ENCODE measurements at places on chromosomes 6 and 20.

DNA sequence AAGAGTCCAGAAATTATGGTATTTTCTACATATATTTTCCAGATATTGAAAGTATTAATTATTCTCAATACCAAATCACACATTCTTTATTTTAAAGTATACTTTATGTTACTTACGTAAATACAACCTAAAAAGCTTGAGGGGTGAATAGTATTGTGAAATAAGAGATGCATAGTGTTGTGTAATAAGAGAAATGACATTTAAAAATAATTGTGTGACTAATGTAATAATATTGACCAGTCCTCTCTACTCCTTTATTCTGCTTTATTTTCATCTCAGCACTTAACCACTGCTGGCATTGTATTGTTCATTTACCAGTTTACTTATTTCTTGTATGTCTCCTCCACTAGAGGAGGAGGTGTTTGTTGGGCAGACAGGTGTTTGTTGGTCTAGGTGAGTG, 135.6 kb downstream of the EYA4 start:
- no peak for DNase-seq

DNA sequence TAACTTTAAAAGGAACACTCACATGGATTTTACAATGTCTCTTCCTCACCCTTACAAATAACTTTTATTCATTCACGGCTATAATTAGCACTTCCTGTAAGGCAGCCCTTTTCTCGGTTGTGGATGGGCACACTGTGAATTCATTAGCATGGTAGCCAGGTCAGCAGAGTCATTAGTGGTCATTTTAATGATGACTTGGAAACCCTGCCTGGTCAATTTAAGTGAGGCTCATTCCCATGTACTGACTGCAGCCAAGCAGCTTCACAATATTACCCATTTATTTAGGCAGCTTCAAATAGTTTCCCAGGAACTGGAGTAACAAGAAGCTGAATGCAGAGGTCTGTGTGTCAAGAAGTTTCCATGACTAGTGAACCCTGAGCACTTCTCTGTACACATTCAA, 248.8 kb downstream of the KHDC1L start:
- no peak for DNase-seq

DNA sequence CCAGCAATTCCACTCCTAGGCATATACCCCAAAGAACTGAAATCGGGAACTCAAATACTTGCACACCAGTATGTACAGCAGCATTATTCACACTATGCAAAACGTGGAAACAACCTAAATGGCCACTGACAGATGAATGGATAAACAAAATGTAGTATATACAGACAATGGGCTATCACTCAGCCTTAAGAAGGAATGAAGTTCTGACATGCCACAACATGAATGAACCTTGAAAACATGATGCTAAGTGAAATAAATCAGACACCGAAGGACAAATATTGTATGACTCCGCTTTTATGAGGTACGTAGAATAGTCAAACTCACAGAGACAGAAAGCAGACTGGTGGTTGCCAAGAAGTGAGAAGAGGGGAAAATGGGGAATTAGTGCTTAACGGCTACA, 59.1 kb upstream of the CCN6 start:
- DNase-seq = no peak

DNA sequence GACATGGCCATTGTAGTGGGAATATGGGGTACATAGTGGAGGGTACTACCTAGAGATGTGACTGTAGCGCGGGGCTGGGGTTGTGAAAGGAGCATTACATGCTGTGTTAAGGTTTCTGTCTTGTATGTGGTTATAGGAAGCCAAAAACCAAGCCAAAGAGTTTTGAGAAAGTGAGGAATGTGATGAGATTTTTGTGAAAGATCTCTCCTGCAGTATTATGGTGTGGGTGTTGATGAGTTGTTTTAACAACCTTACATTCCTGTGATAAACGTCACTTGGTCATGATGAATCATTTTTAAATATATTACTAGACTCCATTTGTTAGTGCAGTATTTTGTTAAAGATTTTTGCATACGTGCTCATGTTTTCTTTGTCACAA, 48.9 kb downstream of the ZFAND3 start:
- DNase-seq = no peak

DNA sequence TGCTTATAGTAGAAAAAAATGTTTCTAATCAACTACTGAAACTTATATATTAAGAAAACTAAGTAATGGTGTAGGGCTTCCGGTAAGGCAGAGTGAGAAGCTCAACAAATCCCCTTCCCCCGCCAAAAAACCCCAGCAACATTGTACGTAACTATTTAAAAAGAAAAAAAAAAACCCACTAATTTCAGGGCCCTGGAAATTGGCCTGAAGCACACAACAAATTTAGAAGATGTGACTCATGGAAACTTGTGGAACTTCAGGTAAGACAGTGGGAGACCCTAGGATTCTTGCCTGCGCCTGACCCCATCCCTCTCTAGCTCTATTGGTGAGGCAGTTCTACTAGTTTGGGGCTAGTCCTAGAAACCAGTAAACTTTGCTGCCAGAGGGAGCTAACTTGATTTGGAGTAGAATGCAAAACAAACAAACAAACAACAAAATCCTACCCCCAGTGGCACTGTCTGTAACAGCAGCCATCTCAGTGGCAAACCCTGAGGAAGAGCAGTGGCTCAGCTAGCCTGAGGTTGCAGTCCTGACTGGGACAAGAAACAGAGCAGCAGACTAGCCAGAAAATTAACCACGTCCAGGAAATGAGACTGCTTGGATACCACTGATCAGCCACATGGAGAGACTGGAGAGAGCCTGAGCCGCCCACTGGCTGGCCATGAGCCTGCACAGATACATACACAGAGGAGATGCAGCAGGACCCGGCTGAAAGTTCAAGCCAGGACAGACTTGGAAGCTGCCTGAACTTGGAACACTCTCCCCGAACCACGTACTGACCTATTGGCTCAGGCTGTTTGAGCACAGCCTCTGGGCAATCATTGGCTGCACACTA, 135.1 kb downstream of the TBXT start:
- DNase-seq = no peak

GRCh38 chr6:119879731-119880130, 530.2 kb upstream of the MAN1A1 start:
- no peak for DNase-seq

GRCh38 chr6:13395272-13396237, 67.2 kb upstream of the TBC1D7 start:
- no peak for DNase-seq

GRCh38 chr6:137724495-137725211, 142.4 kb upstream of the TNFAIP3 start:
- DNase-seq = no peak

DNA sequence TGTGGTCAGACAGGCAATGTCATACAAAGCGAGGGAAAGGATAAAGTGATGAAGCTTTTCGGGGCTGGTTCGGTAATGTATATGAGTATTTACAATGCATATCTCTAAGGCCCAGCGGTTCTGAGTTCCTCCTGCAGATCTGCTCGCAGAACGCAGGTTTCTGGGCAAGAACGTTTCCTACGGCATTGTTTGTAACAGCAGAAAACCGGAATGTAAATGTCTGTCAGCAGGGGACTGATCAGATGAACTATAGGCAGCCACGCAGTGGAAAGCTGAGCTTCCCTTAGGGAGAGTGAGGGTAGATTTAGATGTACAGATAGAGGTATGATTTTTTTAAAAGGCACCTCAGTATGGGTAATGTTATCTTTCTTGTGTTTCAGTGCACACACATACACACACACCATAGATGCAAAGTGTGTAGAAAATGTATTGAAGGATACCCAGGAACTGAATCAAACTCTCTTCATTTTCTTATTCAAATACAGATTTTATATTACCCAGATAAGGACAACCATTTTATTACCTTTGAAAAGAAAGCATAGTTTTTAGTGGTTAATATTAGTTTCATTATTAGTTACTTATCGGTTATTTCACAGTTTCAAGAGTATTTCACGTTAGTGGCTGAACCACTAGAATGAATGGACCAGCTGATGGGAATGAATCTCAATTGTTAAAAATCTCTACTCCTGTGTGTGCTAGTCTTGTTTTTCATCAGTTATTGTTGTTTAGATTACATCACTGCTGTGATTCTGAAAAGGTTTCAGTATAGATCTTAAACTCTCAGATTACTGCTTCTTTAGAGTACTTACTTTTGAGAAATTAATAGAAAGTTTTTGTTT, 56.2 kb downstream of the SNX9 start:
- no peak for DNase-seq

GRCh38 chr20:32675223-32675975, 1.7 kb upstream of the C20orf203 start:
- no peak for DNase-seq

- no peak for DNase-seq
These were observed 89.9 kb upstream of the SHLD1 start for GRCh38 chr20:5660346-5660745.

DNA sequence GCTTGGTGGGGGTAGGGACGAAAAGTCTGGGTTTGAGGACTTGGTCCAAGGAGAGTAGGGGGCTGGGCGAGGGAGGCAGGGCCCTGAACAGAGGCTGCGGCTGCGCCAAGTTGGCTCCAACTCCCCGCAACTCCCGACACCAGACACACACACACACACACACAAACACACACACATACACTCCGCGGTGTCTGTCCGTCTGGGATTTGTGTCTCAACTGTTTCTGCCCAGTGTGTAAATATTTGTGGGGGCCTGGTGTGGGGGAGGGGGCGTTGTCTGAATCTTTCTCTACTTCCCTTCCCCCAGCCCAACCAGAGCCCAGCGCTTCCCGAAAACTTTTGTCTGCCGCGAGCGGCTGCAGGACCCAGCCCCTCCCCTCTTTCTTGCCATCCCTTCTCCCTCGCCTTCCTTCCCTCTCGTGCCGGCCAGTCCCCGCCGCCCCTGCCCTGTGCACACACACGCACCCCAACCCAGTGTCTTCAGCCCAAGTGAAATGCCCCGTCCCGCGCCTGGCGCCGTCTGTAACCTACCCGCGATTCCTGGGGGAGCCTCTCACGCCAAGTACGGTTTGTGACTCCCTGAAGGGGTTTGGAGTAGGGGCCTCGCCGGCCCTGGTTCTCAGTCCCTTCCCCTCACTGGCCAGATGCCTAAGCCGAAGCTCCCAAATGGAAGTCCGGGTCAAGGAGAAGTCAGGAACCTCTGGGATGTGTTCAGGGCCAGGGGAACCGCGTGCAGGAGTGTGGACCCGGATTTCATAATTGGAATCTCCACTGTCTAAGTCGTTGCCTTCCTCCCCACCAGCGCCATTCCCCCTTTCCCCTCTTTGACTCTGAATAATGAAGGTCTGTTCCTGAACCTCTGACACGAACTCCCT, 904 bp downstream of the MDFI start:
- no peak for DNase-seq

DNA sequence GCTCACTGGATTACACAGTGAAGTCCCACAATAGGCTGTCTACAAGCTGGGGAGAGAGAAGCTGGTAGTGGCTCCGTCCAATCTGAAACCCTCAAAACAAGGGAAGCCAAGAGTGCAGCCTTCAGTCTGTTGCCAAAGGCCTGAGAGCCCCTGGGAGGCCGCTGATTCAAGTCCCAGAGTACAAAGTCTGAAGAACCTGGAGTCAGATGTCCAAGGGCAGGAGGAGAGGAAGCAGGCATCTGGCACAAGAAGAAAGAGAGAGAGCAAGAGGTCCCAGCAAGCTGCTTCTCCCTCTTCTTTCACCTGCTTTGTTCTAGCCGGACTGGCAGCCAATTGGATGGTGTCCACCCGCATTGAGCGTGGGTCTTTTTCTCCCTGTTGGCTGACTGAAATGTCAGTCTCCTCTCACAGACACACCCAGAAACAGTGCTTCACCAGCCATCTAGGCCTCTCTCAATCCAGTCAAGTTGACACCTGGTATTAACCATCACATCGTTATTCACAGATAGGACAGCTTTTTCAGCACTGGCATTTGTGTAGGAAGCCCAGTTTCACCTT, 51.2 kb downstream of the CRYBG1 start:
- no peak for DNase-seq

- DNase-seq = no peak
These were observed 72.3 kb upstream of the IPCEF1 start for GRCh38 chr6:154428897-154429296.

- no peak for DNase-seq
These were observed 207.4 kb downstream of the MYLK4 start for GRCh38 chr6:2543321-2543720.

GRCh38 chr20:24828992-24829648, 119.9 kb upstream of the CST7 start:
- DNase-seq = no peak

DNA sequence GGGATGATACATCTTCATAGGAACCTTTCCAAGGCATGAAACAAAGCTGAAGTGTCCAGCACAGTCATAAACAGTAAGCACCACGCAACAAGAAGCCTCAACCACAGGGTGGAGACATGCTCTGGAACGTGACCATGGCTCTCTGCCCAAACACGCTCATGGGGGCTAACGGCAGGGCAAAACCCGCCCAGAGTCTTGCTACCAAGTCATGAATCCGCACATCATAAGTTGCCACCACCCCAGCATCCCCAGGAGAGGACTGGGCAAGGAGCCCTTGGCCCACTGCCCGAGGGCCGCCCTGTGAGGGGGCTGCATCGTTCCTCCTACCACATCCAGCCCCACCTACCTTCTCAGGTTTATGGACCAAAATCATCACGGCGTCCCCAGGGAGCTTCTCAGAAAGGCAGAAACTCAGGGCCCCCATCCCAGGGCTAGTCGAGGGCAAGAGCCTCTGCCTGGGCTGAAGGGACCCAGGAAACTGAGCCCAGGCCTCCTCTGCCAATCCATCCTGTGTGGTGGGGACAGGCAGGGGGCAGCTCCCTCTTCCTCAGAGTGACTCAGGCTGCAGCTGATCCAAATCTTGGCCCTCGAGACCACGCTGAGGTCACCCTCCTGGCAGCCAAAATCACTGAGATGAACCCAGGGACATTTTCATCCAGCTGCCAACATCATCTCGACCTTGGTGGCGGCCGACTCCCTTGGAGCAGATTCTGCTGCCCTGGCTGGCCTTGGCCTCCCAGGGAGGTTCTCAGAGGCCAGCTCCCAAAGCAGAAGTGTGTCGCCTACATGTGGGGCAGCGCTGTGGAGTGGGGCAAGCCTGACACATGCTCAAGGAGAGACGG, 42.6 kb downstream of the BMP7 start:
- DNase-seq = no peak

GRCh38 chr6:139518556-139519091, 144.2 kb upstream of the CITED2 start:
- DNase-seq = no peak

DNA sequence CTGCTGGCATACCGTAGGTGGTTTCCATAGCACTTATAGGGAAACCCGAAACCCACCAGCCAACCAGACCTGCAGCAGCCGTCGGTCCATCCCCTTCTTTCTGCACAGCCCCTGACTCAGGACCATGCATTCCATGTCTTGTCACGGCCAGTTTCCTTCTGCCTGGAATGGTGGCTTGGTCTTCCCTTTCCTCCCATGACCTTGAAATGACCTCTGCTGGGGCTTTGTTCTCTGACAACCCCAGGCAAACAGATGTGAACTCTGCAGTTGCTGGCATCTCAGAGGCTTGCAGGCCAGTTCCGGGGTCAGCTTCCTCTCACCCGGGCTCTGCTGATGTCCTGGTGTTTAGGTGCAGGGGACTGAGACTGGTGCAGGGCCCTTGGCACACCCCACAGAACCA, 250.8 kb downstream of the SMOC2 start:
- DNase-seq = no peak

- DNase-seq = no peak
These were observed 817.1 kb downstream of the KIF16B start for GRCh38 chr20:15756002-15756753.

- DNase-seq = no peak
These were observed 2.5 kb downstream of the COX4I2 start for GRCh38 chr20:31640259-31640658.
